ENCODE measurements at places on chromosomes 4 and X.

GRCh38 chr4:10762561-10762960 is 78.0 kb upstream of the CLNK start:
- no peak for DNase-seq

DNA sequence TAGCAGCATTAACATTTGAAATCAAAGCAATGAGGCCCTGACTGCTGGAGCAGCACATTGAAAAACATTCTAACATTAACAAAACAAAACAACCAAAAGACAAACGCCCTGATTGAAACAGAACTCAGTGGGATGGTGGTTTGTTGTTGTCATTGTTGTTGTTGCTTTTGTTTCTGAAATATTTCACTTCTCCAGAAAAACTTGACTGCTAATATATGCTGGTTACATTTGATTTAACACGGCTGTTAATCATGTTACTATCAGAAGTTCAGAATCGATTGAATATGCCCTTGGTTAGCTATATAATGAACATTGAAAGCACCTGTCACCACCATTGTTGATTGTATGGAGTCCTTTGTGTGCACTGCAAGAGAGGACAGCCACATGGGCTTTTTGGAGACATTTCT is 790.4 kb upstream of the GALNTL6 start:
- no peak for DNase-seq

- no peak for DNase-seq
Measured at GRCh38 chr4:41537292-41537890, 566 bp upstream of the LIMCH1 start.

GRCh38 chr4:142548491-142548890 is 297.6 kb downstream of the INPP4B start:
- DNase-seq, result no peak

- no peak for DNase-seq
Measured at GRCh38 chr4:181656748-181657147, 586.5 kb upstream of the TENM3 start.

DNA sequence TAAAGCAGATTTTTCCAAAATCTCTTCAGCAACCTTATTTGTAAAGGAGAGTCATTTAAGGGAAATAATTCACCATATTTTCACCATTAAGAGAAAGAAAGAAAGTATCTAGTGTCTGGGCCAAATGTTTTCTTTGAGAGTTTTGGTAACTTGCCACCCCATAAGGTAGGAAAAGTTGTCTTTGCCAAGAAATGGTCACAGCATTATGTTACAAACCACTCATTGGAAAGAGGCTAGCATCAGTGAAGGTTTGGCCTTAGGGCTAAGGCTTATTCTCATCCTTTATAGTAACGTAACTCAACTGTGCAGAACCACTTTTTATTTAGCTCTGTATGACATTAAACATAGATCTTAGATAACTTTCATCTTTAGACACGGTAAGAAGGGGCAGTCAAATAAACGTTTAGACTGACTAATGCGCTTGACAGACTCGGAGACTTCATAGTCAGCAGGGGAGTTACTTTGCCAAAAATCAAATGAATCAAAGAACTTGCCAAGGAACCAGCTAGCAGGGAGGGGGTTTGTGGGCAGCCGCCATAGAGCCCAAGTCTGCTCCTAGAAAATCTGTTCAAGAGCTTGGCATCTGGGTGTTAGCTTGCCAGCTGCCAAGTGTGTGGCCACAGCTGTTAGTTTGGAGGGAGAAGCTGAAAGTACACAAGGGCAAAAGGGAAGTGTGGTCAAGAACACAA is 182.8 kb upstream of the GRID2 start:
- no peak for DNase-seq

DNA sequence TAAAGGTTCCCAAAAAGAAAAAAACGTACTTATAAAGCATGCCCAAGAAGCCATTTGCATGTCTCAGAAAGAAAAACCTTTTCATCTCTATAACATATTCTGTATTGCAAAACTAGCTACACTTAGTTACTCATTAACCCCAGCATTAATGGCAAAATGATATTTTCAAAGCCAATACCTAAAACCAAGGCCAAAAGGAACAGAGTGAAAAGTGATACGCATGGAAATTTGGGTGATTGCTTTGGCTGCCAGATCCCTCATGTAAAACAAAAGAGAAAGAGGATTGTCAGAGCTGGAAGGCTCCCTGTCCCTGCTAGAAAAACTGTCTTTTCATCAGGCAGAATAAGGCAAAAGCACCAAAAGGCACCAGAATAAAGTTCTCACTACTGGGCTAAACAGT is 46.8 kb upstream of the RADX start:
- no peak for DNase-seq

- no peak for DNase-seq
Measured at GRCh38 chrX:7071390-7071789, 76.1 kb upstream of the STS start.

DNA sequence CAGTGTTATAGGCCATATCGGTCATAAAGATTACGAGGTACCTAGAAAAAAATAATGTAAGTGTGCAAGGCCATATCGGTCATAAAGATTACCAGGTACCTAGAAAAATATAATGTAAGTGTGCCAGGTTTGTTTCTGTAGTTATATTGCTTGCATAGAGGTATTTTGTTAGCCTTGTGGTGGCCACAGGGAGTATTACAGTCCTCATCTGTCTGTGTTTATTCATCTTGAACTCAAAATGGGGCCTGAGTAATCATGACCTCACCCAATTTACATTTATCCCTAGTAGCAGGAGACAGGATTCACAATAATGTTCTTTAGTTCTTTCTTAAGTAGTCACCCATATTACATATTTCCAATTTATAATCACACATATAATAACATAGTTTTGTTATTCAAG is 459.7 kb downstream of the MID1IP1 start:
- no peak for DNase-seq

DNA sequence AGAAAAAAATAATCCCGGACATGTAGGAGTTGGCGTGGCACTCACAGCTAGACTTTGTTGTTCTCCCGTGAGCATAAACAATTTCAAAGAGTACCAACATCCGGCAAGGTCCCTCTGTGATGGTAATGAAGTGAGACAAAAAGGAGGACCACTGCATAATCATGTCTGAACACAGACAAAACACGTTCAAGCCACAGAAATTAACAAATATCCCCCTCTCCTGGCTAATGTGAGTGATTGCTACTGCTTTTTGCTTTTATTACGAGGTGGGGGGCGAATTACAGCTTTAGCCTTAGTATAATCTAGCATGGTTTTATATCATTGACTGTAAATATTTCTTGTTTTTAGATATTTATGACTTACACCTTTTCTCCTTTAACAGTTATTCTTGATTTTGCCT is 118.5 kb downstream of the PLS3 start:
- no peak for DNase-seq

DNA sequence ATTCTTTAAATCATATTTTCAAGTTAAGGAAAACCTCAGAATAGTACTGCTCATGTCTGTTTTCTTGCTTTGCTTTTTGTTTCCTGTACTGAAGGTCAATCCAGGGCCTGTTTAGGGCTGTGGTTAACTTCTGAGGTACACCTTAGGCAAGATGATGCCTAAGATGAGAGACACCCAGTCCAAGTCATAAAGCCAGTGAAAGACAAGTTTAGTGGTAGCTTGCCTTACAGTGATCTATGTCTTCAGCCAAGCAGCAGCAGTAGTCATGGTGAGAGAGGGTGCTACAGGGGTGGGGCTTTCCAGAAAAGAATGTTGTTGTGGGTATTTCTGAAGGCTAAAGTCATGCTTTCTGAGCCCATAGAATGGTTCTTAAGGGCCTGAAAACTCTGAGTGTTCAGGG is 173.7 kb downstream of the VSIG4 start:
- DNase-seq, result no peak

DNA sequence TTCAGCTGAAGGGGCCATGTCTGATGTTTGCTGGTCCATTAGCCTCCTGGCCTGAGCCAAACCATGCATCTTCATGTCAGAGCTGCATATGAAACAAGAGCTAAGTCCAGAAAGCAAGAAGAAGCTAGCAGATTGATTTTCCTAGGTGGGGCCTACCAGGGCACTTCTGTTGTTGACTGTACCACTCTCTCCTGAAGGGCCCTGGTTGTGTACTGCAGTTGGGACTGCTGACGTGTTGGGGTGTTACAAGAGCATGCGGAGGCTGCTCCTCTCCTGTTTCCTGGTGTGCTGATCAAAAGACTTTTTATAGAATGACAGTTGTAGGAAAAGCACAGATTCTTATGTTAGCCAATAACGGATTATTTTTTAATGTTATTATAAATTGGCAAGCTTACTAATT is 145.1 kb downstream of the TBL1X start:
- no peak for DNase-seq

- no peak for DNase-seq
Measured at GRCh38 chrX:39504850-39505259, 592.9 kb downstream of the BCOR start.
